ENCODE measurements at places on chromosomes 2 and 18. TPM values are rescaled to one million over a fixed set of nuclear protein-coding genes. Genes with fewer than 3 reads are reported as not detected.

GRCh38 chr2:241235859-241236593 lies 47.5 kb downstream of the ANO7 start:
- no peak for DNase-seq

GRCh38 chr2:172361360-172361759 lies 66.0 kb upstream of the ITGA6 start:
- DNase-seq = no peak

- DNase-seq = no peak
These were observed 539.4 kb upstream of the CDH2 start for GRCh38 chr18:28716338-28716737.

- no peak for DNase-seq
These were observed 36.7 kb downstream of the TET3 start for GRCh38 chr2:74021407-74021755.

- DNase-seq = peak; percentile 9
These were observed 124.0 kb downstream of the PKP4 start for GRCh38 chr2:158580760-158581159.

- peak; percentile 66 for DNase-seq
These were observed 48.0 kb downstream of the BCL2L11 start for GRCh38 chr2:111168528-111169239.

- DNase-seq = no peak
These were observed 29.6 kb upstream of the DSC3 start for GRCh38 chr18:31072175-31072574.

GRCh38 chr18:49645841-49646351 lies 84.0 kb downstream of the LIPG start:
- DNase-seq = no peak

DNA sequence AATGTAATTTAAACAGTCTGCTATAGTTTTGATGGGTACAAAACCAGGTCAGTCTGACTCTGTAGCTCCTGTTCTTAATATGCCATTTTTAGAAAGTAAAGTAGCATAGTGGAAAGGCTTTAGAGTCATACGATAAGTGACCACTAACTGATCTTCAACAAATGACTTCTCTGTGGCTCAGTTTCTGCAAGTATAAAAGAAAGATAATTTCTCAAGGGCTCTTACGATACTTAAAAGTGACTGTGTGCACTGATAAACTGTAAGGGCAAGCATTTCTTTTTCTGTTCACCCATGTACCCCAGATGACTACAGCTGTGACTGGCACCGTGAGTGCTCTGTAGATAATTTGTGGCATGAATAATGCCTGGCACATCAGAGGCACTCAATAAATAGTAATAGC lies 178.7 kb downstream of the LCLAT1 start:
- DNase-seq = no peak

- DNase-seq = no peak
These were observed 204.5 kb upstream of the CXCR4 start for GRCh38 chr2:136322428-136322827.

The NEMP2 gene
- total RNA-seq = 4.3 TPM

The PFN4 gene
- total RNA-seq = 0.23 TPM

The LIPG gene
- 1.9 TPM for total RNA-seq

The TMEM37 gene
- total RNA-seq = 0.51 TPM

The TYW5 gene
- 7.4 TPM for total RNA-seq
